ENCODE measurements at places on chromosomes 6 and 20. TPM values are rescaled to one million over a fixed set of nuclear protein-coding genes. Genes with fewer than 3 reads are reported as not detected.

- DNase-seq = no peak
These were observed 29.6 kb downstream of the PMEPA1 start for GRCh38 chr20:57680131-57680716.

DNA sequence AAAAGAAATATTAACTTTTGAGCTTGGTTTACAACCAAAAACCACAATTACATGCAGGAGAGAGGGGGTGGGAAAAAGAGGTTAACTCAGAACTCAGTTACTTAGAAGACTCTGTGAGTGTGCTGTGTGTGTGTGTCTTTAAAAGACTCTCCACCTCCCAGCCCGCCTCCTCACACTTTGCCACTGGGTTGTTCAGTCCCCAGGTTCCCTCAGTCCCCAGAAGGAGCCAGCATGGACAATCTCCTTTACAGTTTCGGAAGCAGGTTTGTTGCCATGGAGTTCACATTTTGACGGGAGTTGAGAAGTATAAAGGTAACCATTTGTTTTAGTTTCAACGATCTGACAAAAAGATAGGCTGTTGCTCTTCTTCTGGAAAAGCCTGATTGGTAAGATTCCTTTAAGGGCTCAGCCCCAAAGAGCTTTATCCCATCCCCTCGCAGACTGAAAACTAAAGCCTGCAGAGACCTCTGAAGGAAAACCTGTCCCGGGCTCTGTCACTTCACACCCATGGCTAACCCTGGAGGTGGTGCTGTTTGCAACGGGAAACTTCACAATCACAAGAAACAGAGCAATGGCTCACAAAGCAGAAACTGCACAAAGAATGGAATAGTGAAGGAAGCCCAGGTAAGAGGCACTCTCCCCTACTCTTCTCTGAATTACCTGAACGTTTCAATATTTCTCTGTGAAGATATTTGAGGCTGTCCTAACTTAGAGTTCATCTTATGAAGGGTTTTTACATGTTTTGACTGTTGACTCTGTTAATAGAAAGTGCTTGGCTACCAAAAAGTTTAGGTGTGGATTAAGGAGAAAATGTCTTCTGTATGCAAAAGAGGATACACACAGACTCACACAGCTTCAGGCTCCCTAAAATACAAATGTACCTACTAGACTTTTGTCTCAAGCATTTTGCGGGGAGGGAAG, at the start of gene SPTLC3:
SPTLC3 (plus strand) TSS at position 212 of the 921 bp plus-strand sequence; CDS start at position 508, 296 bp downstream.
- no peak for DNase-seq

DNA sequence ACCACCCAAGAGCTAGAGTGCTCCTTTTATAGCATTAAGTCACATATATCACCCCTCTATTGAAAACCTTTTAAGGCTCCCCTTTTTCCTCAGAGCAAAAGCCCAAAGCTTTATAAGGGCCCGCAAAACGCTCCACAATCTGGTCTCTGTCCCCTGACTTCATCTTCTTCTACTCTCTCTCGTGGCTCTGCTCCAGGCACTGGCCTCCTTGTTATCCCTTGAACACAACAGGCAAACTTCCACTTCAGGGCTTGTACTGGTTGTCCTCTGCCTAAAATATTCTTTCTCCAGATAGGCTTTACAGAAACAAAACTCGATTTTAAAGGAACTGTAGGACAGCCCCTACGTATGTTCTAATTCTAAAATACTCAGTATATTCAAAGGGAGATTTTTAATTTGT, 44.0 kb upstream of the SPDEF start:
- DNase-seq = no peak

DNA sequence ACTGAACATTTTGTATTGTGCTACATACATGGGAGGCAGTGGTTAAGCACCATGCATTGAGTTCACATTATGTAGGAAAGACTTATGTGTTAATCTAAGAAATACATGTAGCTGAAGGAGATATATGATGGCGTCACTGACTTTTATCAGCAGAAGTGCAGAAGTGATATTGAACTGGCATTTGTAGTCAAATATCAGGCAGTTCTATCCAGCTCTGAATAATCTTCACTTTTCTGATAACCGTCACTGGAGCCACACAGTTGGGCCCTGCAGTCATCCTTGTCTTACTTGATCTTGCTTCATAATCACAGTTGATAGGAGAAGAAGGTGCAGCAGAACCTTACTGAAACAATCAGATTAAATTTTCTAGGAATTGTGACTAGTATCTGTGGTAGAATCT, 26.4 kb downstream of the CRISP1 start:
- no peak for DNase-seq

Gene SRMS
- not detected for polyA plus RNA-seq

- no peak for DNase-seq
These were observed 82.2 kb downstream of the CDYL start for GRCh38 chr6:4858194-4859015.

GRCh38 chr6:116090251-116090650, 10.4 kb upstream of the NT5DC1 start:
- no peak for DNase-seq

Gene NKX2-4
- not detected for polyA plus RNA-seq

Gene CFAP61
- 0.39 TPM for polyA plus RNA-seq

DNA sequence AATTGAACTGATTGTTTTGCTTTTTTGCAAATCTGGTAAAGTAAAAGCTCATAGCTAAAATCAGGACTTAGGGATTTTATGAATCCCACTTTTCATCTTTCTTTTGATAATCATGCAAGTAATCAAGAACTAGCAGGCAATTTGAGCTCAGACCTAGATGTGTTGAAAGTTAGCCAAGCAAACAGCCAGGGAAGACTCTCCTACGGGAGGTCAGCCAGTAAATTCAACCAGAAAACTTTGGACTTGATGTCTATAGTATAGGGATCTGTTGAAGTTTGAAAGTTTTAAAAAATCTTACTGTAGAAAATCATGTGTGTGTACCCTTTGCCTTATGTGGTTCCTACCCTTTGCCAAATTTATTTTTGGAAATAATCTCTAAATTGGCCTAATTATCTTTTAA, 95.0 kb upstream of the TPD52L1 start:
- DNase-seq = no peak

Gene WFDC10B
- not detected for polyA plus RNA-seq

Gene ZC2HC1B
- polyA plus RNA-seq = not detected

DNA sequence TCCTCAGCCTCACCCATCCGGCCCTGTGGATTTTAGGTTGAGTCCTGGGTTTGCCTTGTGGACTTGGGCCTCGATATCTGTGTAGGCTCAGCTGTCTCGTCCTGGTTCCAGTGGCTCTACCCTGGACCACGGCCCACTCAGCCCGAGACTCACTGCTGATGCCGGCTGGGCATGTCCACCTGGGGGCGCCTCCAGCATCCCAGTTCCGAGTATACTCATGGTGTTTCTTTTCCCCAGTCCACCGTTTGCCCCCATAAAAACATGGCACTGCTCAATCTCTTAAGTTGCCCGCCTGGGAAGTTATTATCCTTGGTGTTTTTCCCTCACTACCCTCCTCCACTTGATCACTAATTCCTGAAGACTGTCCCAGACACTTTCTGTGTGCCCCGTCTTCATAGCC, 99.1 kb downstream of the ARID1B start:
- DNase-seq = no peak

DNA sequence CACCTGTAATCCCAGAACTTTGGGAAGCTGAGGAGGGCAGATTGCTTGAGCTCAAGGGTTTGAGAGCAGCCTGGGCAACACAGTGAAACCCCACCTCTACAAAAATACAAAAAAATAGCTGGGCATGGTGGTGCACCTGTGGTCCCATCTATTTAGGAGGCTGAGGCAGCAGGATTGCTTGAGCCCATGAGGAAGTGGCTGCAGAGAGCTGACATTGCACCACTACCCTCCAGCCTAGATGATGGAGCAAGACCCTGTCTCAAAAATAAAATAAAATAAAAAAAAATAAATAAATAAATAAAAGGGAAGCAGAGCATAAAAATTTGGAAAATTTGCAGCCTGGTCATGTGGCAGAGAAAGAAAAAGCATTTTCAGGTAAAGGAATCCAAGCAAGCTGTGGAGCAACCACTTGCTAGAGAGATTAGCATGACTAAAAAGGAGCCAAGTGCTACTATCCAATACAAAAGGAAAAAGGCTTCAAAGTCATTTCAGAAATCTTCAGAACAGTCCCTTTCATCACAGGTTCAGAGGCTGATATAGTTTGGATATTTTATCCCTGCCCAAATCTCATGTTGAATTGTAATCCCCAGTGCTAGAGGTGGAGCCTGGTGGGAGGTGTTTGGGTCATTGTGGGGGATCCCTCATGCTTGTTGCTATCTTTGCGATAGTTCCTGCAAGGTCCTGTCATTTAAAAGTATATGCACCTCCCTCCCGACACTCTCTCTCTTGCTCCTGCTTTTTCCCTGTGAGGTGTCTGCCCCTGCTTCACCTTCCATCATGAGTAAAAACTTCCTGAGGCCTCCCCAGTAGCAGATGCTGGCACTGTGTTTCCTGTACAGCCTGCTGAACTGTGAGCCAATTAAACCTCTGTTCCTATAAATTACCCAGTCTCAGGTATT, 11.2 kb upstream of the TTK start:
- no peak for DNase-seq

- peak; percentile 71 for DNase-seq
These were observed 12.3 kb downstream of the TMEM14B start for GRCh38 chr6:10759884-10760329.

Gene DLK2
- polyA plus RNA-seq = 2.6 TPM

- no peak for DNase-seq
These were observed 545 bp upstream of the ASCC3 start for GRCh38 chr6:100881707-100882040.

Gene RSPO3
- polyA plus RNA-seq = 120 TPM

- DNase-seq = no peak
These were observed 119.9 kb downstream of the SULF2 start for GRCh38 chr20:47665221-47665991.

- DNase-seq = no peak
These were observed 180.4 kb downstream of the BMP7 start for GRCh38 chr20:57086066-57086465.

GRCh38 chr20:46700481-46700880, 9.0 kb upstream of the SLC2A10 start:
- no peak for DNase-seq

DNA sequence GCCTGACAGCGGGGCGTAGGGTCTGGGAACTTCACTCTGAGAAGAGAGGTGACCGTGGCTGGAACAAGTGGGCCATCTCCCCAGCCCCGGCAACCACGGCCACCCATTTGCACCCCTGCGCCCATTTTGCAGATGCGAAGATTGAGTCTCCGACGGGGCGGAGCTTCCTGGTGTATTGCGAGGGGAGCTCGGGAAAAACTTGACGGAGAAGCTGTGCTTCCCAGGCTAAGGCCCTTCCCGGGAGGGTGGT, 653 bp downstream of the ZNF335 start:
- DNase-seq = no peak

- no peak for DNase-seq
These were observed 45.2 kb upstream of the KCNK16 start for GRCh38 chr6:39367700-39368099.

GRCh38 chr6:15854826-15855710, 192.2 kb upstream of the DTNBP1 start:
- no peak for DNase-seq

Gene PCK1
- polyA plus RNA-seq = not detected

DNA sequence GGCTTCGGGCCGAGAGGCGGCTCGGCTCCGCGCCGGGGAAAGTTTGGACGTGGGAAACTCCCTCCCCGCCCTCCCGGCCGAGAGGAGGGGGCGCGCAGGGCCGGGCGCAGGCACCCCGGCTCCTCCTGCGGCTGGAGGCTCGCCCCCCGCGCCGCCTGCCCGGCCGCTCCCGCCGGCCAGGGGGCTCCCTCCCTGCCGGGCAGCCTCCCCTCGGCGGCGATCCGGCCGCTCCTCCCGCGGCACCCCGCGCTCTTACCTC, 370 bp downstream of the CDH22 start:
- no peak for DNase-seq

Gene SLC44A4
- polyA plus RNA-seq = not detected

Gene SPEF1
- polyA plus RNA-seq = 1.4 TPM

DNA sequence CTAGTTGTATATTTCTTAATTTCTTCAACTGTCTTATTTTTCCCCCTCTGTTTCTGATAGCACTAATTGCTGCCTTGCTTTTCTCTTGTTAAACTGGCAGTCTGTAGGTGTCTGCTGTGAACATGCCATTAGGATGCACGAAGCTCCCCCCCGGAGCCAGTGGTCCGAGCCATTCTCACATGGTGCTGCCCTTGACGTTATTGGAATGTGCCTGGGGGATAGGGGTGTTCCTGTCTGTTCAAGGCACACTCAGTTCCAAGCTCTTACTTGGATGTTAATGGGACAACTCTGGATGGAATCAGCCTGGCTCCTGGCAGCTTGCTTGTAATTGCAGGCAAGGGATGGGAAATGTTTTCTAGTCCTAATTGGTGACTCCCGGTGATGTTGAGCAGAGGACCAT, 68.4 kb downstream of the RREB1 start:
- no peak for DNase-seq

- DNase-seq = peak; percentile 58
These were observed 6.0 kb upstream of the TRIM26 start for GRCh38 chr6:30219244-30219643.

DNA sequence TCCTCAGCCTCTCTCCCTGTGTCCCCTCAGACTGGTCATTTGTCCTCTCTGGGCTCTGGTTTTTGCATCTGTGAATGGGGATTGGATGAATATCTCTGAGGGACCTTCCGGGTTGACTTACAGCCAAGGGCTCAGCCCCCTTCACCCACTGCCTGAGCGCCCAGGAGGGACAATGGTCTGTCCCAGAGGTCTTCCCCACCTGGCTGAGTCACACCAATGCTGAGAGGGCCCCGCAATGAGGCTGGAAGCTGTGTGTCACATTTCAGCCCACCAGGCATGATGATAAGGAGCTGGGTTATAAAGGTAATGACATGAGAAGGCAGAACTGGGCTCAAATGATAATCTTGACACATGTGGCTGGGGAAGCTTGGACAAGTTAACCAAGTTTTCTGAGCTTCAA, 70.5 kb downstream of the TOX2 start:
- DNase-seq = no peak

- DNase-seq = peak; percentile 87
These were observed 61.7 kb downstream of the PYGB start for GRCh38 chr20:25309395-25310267.

Gene BNIP5
- not detected for polyA plus RNA-seq

- DNase-seq = no peak
These were observed 99.6 kb downstream of the HTR1B start for GRCh38 chr6:77363702-77364101.

DNA sequence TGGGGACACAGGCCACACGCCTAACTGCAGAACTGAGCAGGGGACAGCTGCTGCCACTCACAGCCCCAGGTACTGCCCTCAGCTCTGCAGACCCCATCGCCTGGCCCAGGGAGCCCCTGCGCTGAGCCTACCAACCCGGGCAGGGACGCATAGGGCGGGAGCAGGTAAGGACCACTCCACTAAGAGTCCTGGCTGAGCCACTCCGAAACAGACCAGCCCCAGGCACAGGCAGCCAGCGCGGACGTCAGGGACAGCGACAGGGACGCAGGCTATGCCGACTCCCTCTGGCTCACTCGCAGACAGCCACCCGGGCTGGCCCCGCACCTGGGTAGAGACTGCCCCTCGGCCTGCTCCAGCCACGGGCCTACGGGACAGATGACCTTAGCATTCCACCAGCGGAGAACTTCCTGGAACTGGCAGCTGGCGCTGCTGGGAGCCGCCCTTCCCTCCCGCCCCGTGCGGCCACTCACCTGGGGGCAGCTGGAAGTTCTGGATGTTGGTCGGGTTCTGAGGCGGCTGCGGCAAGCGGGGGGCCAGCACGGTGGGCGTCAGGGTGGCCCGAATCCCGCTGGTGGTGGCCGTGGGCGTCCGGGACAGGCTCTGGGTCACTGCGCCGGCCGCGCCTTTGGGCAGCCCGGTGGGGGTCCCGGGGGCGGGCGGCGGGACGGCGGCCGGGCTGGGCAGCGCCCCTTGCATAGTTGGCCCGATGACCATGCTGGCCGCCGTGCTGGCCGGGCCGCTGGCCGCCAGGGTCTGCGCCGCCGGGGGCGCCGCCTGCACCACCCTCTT, 1.5 kb downstream of the TAF4 start:
- DNase-seq = no peak
